Activated CD4-positive, alpha-beta T cell treated with anti-CD3 and anti-CD28 coated beads, Interleukin-2, amount 50 U/mL, for 24 hours (primary cell): ENCODE measurements at places on chromosomes 1 and 21.

GRCh38 chr1:22862752-22863151, 109.9 kb downstream of the LACTBL1 start:
- no peak for DNase-seq

DNA sequence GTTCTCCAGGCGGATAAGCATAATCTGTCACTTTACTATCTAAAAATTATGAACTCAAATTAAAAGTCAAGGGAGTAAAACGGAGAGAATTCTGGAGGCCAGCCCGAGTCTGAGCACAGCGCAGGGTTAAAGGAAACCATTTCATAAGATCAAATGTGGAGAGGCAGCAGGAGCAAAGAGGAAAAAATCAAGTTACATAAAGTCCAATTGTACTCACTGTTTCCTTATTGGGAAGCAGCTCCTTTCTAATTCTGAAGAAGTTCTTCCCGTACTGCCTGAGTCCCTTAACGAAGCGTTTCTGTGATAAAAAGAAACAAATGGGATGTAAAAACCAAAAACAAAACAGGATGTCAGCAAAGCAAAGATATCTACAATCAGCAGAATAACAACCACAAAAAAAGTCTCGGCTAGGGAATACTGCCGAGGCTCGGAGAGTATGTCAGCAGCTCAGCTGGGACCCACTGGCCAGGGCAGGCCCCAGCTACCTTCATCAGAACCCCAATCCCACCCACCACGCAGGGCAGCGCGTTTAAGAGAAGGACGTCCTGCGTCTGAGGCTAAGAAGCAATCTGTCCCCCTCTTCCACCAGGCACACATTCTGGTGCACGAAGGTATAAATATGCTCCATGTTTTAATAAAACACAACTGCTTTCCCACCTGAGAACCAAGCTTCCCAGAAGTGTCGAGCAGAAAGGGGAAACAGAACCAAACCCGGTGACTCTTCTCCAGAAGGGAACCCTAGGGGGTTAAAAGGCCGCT, 104.8 kb downstream of the SLC45A1 start:
- no peak for DNase-seq

- DNase-seq, result no peak
Measured at GRCh38 chr1:164804366-164804765, 245.4 kb downstream of the PBX1 start.

DNA sequence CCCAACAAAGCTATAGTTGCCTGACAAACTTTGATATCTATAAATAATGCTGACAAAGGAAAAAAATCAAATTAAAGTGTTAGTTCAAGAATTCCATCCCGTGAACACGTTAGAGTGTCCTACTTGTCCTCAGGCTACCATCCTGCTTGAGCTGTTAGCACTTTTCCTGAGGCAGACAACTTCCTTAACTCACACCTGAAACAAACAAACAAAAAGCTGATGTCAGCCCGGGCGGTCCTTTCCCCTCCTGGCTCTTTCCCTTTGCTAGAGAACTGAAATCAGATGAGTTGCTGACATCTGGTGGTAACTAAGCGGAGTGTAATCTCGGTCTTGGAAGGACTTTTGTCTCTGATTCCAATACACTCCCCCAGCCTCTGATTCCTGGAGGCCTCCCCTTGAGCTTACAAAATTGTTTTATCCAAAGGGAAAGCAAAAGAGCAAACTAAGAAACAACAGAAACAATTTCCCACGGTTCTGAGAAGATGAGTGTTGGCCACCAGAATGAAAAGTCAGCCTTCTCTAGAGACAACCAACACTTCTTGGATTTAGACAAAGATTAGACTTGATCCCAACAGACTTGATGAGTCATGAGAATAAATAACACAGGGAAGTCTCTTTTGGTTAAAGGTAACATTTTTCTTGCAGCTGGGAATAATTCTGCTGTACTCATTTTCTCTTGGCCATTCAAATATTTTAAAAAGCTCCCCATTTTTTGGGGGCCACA, 135.4 kb downstream of the PROX1 start:
- no peak for DNase-seq

DNA sequence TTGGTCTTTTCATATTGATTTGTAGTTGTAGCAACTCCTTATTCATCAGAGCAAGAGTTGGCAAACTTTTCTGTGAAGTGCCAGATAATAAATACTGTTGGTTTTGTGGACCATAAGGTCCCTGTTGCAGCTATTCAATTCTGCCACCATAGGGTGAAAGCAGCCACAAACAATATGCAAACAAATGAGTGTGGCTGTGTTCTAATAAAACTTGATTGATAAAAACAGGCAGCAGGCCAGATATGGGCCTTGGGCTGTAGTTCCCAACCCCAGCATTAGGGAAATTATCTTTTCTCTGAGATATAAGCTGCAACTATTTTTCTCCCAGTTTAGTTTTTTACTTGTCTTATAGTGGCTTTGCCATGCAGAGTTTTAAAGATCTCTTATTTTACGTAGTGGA, 469.2 kb downstream of the SMYD3 start:
- no peak for DNase-seq

DNA sequence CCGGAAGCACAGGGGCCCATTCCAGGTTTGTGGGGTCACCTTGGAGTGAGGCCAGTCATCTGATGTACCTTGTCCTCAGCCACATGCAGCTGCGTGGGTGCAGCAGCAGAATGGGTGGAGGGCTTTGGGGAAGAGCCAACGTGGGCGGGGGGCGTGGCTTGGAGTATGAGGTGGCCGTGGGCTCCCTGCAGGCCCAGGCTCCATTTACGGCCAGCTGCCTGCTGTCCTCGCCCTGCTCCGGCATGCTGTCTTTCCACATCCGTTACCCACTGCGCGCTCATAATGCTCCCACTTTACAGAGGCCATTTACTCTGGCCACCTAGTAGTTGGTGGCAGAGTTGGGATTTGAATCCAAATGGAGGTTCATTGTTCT, 27.8 kb upstream of the TINAGL1 start:
- DNase-seq, result no peak

DNA sequence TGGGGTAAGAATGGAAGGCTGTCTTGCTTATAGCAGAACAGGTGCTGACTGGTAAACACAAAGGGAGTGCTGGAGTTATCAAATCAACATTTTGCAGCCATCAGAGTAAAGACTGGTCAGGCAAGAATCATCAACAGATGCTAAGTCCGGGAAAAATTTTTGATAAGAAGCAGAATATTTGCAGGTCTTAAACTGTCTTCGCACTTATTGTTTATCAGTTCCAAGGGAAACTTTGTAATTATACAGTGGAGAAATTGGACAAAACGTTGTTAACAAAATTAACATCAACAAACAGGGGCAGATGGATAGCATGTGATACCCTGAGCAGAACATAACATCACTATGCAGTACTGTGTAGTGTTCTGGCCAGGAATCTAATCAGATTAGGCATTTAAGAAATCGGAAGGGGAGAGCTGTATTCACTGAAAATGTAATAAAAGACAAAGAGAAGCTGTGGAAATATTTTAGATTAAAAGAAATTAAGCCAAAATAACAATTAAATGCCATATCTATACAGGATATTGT, 127.1 kb downstream of the DAB1 start:
- DNase-seq, result no peak

GRCh38 chr1:52511851-52512615, 40.9 kb downstream of the TUT4 start:
- no peak for DNase-seq
